ENCODE measurements at places on chromosomes 2 and 18.
A peak's percentile ranks its signal among the peaks of the same experiment; 100 is the strongest.

GRCh38 chr18:48201337-48202005 is 207.7 kb downstream of the ZBTB7C start:
- no peak for DNase-seq

DNA sequence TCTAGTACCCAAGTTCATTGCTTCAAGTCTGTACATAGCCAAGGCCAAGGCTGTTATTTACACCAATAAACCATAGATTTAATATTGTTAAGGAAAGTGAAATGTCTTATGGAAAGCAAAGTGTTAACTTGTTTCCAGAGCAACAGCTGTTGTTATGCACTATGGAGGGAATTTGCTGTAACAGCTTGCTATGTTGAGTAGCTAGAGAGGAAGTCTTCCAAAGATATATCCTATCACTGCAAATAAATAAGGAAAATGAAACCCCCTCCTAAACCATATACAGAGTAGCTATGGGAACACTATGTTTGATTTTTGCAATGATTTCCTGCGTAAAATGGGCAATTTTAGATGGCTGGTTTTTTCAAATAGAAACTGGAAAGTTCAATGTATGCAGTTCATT is 21.1 kb downstream of the TMEM182 start:
- no peak for DNase-seq

DNA sequence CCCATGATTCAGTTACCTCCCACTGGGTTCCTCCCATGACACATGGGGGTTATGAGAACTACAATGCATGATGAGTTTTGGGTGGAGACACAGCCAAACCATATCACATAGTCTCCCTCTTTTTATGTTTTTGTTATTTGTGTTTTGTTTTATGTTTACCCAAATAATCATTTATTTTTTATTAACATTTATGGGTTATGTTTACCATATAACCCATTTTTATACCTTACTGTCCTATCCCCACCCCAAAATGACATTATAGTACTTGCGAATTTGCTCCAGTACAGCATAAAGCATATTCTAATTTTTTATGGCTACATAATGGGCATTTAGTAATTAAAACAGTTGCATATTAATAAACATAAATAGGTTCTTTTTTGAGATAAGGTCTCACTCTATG is 61.9 kb upstream of the TTC27 start:
- no peak for DNase-seq

- no peak for DNase-seq
These were observed 432.2 kb upstream of the TRIB2 start for GRCh38 chr2:12284487-12284886.

GRCh38 chr2:231682603-231683291 is 25.6 kb upstream of the PTMA start:
- DNase-seq, result no peak

GRCh38 chr2:210895132-210895531 is 338.7 kb downstream of the CPS1 start:
- DNase-seq, result no peak

GRCh38 chr2:1582891-1583341 is 161.4 kb downstream of the PXDN start:
- no peak for DNase-seq

DNA sequence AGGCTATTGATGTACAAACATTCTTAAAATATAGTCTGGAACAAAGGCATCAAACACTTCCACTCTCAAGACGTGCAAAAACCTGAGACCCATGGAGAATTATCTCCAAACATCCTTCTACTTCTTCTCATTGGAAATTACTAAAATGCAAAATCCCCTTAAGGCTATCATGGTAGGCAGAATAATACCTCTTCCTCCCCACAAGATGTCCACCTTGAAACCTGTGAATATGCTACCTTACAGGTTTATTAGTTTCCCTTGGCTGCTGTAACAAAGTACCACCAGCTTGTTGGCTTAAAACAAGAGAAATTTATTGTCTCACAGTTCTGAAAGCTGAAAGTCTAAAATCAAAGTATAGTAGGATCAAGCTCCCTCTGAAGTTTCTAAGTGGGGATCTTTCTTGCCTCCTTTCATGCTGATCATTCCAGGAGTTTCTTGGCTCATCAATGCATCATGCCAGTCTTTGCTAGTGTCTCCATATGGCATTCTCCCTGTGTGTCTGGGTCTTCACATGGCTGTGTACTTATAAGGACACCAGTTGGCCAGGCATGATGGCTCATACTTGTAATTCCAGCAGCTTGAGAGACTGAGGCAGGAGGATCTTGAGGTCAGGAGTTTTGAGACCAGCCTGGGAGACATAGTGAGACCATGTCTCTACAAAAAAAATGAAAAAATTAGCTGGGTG is 163.7 kb upstream of the NCK2 start:
- DNase-seq, result no peak

GRCh38 chr2:69985216-69985615 is 23.8 kb upstream of the ASPRV1 start:
- no peak for DNase-seq

DNA sequence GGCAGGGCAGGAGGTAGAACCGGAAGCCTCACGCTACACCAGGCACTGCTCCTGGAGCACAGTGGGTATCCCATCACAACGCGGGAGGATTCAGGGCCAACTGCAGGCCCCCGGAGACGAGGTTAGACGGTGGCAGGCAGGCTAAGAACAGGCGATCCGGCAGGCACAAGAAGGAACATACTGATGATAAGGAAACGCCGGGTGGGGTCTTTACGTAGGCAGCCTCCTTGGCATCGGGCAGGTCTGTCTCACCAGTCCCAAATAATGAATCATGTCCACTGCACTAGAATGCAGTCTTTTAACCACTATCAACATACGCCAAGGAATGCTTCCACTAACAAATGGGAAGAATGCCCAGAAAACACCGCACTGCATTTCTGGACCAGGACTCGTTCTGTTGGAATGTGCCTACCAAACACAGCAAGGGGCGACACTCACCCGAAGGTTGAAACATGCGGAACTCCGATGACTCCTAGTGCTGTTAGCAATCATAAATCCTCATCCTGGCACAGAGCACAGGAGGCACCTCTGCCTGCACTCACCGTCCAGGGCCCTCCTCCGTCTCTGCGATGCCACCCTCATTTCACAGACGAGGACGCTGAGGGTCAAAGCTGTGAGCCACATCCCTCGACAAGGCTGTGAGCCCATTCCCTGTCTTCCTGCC is 35.2 kb downstream of the ZNF516 start:
- DNase-seq, result peak; percentile 79

- no peak for DNase-seq
These were observed 221.5 kb downstream of the SH3RF3 start for GRCh38 chr2:109350526-109350925.

DNA sequence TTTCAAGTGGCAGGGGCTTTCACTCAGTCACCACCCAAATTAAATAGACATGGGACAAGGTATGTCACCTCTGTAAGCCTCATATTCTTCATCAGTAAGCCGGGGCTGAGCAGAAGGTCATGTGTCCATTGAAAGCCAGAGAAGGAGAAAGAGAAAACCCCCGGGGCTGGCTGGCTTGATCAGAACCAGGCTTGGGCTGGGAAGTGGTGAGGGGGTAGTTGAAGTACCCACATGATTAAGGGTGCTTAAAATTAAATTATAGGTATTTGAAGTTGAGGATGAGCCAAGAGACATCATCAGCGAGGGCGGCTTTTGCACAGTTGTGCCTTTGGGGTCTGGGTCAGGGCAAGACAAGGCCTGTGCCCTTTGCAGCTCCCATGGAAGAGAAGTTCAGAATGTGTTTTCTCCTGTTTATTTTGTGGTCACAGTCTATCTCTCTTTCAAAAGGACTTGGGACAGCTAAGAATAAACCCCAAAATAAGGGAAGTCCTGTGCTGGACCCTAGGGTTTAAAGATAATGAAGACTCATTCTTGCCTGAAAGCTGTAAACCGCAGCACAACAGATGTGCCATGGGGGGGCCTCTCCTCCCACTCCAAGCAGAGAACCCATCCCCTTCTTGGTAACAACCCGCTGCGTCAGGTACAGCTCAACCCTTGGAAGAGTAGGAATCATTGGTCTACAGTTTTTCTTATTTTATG is 10.7 kb downstream of the DBI start:
- DNase-seq, result no peak

- no peak for DNase-seq
These were observed 310.9 kb downstream of the DLGAP1 start for GRCh38 chr18:4144201-4144600.

GRCh38 chr2:99602476-99602875 is 112.7 kb upstream of the REV1 start:
- peak; percentile 57 for DNase-seq

DNA sequence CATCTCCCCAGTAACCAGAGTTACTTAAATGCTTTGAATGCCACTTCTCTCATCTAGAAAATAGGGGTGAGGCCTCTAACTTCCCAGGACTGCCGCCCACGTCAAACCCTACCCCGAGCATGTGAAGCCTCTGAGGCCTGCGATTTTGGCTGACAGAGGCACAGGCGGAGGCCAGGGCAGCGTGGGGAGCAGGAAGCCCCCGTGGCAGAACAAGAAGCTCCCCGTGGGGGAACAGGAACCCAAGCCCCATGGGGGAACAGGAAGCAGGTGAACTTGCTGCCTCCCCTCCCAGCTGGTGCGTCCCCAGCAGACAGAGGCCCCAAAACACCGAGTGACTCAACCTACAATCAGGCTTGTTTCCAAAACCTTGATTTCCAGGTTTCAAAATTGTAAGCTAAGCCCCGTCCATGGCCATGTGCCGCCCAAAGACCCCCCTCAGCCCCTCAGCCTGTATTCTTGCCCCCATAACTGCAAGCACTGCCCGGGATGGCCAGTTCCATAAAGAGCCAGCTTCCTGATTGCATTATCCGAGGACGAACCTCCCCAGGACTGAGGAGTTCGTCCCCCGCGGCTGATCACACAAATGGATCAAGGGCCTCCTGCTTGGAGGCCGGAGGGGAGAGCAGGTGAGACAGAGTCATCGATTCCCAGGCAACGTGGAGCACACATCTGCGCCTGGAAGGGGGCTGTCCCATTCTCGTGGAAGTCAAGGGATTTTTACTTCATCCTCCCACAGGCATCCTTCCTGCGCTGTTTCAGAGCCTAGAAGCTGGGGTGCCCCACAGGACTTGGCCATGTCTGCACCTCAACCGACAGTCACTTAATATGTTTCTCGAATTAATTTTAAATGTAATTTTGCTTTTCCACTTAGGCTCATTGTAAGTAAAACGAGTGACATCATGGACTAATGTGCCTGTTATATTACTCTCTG is 36.3 kb upstream of the CTDP1 start:
- DNase-seq, result no peak

GRCh38 chr18:26854292-26854881 is 11.1 kb downstream of the AQP4 start:
- no peak for DNase-seq

DNA sequence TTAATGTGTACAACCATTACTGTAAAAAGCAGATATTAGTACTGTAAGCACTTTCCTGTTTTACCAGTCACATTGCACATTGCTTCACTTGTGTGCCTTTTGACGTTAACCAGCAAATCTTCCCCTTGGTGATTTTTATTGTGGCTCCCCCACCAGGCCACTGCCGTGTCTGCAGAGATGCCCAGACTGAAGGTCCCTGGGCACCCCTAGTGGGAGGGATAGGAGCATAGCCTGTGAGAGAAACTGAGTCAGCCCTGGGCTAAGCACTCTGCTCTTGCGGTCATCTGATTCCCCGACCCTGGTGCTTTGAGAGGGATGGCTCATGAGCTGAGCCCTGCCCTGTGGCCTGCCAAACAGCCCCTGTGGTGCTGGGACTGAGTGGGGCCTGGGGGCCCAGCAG is 73.4 kb downstream of the INPP4A start:
- DNase-seq, result no peak

- no peak for DNase-seq
These were observed 415.5 kb downstream of the LRATD1 start for GRCh38 chr2:15048000-15048399.

DNA sequence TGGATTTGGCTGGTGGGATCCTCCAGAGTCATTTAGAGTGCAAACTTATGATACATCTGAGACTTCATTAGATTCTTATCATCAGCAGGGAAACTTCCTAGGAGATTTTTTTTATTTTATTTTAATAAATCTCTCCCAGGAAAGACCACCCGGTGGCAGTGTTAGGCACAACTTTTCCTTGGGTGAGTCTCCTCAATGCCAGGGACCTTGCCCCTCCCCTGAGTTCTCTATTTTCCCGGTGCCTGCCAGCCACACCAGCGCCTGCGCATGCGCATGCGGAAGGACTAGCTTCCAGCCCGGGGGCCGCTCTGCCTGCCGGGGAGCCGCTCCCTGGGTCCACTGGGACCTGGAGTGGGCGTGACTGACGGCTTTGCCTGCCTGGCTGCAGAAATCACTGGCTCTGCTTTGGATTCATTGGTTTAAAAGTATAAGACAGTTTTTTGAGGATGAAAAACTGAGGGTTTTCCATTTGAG is 86.6 kb downstream of the TMEM182 start:
- DNase-seq, result no peak

DNA sequence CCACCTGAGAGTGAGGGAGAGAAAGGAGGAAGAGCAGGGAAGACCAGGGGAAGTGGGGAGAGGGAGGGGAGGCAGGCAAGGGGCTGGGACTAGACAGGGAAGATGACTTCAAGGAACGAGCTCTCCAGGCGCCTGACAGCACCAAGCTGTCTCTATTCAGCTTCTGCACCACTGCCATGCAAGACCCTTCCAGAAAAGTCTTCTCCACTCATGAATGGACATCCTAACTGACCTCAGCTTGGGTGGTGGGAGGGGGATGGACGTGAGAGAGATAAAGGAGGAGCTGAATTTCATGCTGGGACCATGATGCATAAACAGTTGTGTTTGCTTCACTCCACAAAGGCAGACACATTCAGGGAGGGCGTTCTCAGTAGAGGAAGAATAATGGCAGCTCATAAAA is 206.4 kb upstream of the ARL4C start:
- DNase-seq, result no peak

DNA sequence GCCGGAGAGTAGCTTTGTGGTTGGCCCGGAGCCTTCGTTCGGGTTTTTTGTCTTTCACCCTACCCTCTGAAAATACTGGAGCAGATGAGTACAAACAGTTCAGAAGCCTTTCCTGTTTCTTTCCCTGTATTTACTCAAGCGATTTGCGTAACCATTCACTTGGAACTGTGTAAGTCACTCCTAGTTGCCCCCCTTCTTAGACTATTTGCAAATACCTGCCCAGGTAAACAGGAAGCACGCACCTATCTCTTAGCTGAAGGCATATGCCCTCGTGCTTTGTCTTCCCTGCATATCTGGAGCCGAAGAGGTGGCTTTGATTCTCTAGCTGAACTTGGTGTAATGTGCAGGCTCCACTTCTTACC is 1.4 kb downstream of the KCNS3 start:
- DNase-seq, result no peak
